Fibroblast of pulmonary artery (primary cell): ENCODE measurements at places on chromosomes 3 and 15.

GRCh38 chr15:94638183-94638582 lies 406.8 kb downstream of the MCTP2 start:
- DNase-seq, result no peak

- DNase-seq, result no peak
Measured at GRCh38 chr15:68676011-68676605, 97.3 kb downstream of the CORO2B start.

DNA sequence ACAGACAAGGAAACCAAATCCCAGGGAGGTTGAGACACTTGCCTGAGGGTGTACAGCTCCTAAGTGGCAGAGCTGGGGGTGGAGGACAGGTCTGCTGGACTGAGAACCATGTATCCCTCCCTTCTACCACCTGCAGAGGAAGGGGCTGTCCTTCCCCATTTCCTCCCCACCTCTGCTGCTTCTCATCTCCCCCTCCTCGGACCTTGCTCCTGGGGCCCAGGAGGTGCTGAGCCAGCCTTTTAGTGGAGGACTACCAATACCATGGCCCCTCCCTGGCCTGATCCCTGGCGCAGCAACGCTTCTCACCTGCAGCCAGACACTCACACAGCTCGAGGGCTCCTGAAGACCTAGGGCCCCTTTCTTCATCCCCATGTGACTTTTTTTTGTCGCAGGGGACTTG lies 50.4 kb downstream of the IDH2 start:
- DNase-seq, result no peak

DNA sequence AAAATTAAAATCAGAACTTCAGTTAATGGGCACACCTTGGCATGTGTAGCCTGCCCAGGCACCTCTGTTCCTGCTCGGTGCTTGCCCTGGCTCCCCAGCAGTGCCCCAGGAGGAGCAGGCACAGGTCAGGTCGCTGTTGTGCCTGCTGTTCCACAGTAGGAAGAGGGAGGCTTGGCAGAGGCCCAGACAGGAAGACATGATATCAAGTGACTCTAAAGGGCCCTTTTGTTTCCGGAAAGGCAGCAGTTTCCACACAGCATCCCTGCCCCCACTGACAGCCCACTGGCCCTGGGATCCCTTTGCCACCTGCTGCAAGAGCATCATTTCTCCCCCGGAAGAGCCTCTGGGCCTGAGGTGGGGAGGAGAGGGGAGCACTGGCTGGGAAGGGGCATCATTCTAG lies 40.5 kb upstream of the HES1 start:
- DNase-seq, result peak; percentile 23

GRCh38 chr15:87672309-87673288 lies 583.9 kb downstream of the NTRK3 start:
- peak; percentile 59 for DNase-seq

GRCh38 chr3:148428862-148429605 lies 268.7 kb upstream of the AGTR1 start:
- DNase-seq, result no peak

GRCh38 chr3:151168269-151169094 lies 34.5 kb downstream of the GPR171 start:
- DNase-seq, result peak; percentile 72
